ENCODE measurements at places on chromosomes 6 and 20.
A peak's percentile ranks its signal among the peaks of the same experiment; 100 is the strongest.

- no peak for DNase-seq
Measured at GRCh38 chr6:80508885-80509630, 402.6 kb downstream of the BCKDHB start.

DNA sequence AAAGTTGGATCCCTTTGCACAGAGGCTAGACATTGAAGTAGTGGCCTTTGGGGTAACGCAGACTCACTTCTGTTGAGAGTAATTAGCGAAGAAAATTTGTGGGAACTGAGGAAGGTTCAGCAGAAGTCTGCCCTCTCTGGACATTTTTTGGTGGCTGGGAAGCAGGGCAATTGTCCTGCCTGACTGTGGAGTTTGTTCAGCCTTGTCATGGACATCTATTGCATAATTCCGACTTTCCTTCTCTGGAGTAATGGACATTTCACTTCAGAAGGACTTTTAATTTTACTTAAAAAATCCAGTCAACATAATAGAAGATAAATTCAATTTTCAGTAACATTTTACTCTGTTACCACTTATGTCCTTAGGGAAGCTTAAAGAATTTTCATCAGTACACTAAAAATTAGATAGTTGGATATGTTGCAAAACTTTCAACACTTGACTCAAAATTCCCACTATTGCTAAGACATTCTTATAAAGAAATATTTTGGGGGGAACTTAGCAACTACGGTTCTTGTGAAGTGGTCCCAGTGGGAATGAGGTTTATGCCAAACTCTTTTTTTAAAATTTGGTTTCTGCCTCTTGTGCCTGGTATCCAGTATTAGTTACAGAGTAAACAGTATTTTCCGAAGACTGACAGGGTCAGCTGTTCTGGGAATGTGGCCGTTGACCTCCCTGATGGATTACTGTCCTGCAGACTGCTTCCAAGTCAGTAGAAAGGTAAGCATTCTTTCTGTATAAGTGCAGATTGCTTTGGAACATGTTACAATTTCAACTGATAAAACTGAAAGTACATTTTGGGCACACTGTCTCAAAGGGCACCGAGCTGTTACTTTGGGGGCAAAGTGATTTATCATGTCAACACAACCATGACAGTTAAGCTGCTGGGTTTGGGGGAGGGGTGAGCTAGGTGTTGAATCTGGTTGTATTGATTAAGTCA lies 100.6 kb upstream of the MLIP start:
- peak; percentile 18 for DNase-seq

- DNase-seq = no peak
Measured at GRCh38 chr20:39105551-39105950, 143.4 kb downstream of the DHX35 start.

GRCh38 chr20:63560333-63560805 lies 6.4 kb downstream of the FNDC11 start:
- DNase-seq = no peak

DNA sequence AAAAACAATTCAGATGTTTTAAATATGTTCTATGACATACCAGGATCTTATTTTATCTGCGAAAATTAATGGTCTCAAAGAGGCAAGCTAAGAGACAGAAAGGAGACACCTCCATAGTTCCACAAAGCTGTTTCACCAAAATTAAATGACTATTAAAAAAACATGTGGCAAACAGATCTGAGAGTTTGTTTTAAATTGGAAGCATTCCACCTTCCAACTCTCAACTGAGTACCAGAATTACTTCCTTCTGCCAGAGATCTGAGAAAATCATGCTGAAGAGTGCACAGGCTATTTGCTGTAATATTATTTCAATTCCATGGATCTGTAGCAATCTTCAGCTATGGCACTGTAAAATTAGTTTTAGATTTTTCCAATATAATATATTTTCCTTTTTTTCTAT lies 669.5 kb upstream of the MARCKS start:
- DNase-seq = no peak

DNA sequence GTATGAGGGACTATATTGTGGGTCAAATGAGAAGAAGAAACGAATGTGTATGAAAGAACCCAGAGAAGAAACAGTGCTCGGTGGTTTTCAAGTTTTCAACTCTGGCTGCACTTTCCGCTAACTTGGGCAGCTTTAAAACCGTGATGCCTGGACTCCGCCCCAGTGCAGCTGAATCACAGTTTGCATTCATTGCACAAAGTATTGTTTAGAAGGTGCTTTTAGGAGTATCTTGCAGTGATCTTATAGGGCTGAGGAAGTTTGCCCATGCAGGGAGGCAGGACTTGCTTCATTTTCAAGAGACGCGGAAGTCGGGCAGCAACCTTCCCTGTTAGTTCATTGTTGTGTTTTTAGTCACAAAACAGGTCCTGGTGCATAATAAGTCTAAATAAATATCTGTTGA lies 52.7 kb downstream of the RSPH3 start:
- no peak for DNase-seq

GRCh38 chr6:124903797-124904196 lies 58.4 kb upstream of the RNF217 start:
- no peak for DNase-seq

Data from testis (tissue), 5 donors.